ENCODE measurements at places on chromosomes 4 and X.

DNA sequence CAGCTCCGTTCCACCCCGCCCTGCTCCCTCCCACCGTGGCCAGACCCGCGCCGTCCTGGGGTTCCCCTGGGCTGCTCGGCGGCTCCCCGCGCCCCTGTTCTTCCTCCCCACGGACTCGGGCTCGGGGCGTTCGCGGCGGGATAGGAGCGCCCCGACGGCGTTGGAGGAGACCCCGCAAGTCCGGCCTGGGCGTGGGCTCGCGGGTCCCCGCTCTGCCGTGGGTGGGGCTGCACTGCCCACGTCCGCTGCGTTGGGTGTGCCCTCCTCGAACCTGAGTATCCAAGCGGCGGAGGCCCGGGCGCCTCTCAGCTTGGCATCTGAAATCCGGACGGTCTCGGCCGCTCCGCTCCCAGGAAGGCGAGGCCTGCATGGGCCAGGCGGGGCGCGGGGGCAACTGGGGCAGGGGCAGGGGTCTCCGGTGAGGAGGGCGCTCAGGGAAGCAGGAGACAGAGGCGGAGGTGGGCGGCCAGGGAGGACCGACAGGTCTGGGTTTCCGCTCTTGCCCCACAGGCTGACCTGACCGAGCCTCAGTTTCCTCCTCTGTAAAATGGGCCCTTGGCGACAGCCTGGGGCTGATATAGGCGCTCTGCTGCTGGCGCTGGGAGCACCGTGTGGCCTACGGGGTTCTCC is 12.0 kb upstream of the NAT8L start:
- DNase-seq, result no peak

DNA sequence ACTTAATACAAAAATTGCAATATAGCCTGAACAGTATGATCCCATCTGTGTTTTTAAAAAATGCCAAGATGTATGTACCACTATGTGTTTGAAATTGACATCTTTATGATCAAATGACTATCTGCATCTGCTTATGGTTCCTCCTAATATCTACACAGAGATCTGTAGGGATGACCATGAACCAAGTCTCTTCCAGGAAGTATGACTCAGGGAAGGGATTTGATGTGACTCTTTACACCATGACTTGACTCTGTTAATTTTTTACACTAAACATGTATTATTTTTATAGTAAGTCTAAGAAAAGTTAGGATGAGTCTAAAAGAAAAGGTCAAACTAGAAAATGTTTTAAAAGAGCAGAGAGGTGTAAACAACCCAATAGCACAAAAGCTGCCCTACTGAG is 164.0 kb downstream of the SH3KBP1 start:
- no peak for DNase-seq

DNA sequence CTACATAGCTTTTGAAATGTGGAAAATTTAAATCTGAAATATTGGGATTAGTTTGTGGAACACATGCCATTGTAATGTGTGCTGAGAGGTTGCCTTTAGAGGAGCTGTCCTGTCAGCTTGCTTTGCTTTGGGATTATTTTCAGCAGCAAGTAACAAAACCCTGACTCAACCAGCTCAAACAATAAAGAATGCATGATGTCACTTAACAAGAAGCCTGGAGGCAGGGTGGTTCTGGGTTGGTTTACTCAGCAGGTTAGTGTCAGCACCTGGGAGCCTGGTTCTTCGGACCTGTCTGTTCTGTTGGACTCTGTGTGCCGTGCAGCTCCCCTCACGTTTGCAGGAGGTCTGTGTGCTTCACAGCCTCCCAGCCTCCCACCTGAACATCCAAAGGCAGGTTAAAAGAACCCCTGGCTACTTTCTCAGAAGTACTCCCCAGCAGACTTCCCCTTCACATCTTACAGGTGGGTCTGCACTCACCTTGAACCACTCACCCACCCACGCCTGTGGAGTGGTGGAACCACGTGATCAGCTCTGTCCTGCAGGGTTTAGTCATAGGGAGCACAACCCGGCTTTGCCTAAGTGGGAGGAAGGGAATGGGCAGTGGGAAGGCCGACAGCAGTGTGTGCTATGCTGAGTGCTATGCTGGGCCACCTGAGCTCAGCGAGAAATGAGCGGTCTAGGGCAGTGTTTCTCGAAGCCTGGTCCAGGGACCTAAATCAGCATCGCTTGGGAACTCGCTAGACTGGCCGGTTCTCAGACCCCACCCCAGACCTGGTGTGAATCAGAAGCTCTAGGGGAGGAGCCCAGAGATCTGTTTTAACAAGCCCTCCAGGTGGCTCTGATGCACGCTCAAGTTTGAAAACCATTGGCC is 20.4 kb downstream of the TMEM131L start:
- no peak for DNase-seq

- DNase-seq, result no peak
Observed at GRCh38 chr4:160159457-160159856, 1056.6 kb downstream of the RAPGEF2 start.
